Fibroblast of lung (primary cell): ENCODE measurements at places on chromosomes 16 and 17. TPM values are rescaled to one million over a fixed set of nuclear protein-coding genes. Genes with fewer than 3 reads are reported as not detected.

Gene NOS2
- not detected in 2 replicates for polyA plus RNA-seq

Gene CCL1
- polyA plus RNA-seq: not detected in 2 replicates

Gene CD300C
- not detected in 2 replicates for polyA plus RNA-seq

Gene RHBDL3
- polyA plus RNA-seq: 0.36 and 0.43 TPM in 2 replicates

Gene DVL2
- 8.1 and 8.6 TPM in 2 replicates for polyA plus RNA-seq

Gene GNGT2
- polyA plus RNA-seq: 3.7 TPM in 1 of 2 replicates, not detected in the other

Gene TCAP
- 0.05 TPM in 1 of 2 replicates, not detected in the other for polyA plus RNA-seq

Gene GSPT1
- polyA plus RNA-seq: 116 and 139 TPM in 2 replicates
